ENCODE measurements at places on chromosomes 3 and 15.

- DNase-seq, result no peak
These were observed 60.6 kb downstream of the SLC6A11 start for GRCh38 chr3:10876661-10877060.

DNA sequence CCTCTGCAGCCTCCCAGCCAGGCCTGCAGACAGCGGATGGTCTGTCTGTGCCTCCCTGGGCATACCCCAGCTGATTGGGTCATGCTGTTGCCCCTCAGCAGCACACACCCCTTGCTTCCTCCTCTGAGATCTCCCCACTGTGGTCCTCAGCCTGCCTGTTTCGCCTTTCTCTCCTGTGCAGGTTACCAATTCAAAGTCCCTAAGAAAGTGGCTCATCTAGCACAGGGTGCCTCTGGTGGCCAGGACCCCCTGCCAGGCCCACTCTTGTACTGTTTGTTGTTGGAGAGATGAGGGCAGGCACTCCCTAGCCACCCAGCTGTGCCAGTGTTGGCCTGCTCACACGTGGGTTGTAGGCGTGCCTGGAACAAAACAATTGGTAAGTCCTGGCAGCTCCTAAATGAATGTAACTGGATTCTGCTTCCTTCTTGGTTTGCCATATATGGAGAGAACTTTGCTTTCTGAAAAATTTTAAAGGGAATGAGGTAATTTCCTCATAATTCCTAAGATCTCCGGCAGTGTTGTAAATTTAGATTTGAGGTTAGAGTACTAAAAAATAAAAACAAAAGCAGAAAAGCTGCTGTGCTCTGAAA lies 213.2 kb upstream of the IL12A start:
- peak; percentile 88 for DNase-seq

- DNase-seq, result no peak
These were observed 3.8 kb downstream of the FAM43A start for GRCh38 chr3:194689493-194689944.

GRCh38 chr3:29642393-29643033 lies 361.6 kb downstream of the RBMS3 start:
- DNase-seq, result no peak

DNA sequence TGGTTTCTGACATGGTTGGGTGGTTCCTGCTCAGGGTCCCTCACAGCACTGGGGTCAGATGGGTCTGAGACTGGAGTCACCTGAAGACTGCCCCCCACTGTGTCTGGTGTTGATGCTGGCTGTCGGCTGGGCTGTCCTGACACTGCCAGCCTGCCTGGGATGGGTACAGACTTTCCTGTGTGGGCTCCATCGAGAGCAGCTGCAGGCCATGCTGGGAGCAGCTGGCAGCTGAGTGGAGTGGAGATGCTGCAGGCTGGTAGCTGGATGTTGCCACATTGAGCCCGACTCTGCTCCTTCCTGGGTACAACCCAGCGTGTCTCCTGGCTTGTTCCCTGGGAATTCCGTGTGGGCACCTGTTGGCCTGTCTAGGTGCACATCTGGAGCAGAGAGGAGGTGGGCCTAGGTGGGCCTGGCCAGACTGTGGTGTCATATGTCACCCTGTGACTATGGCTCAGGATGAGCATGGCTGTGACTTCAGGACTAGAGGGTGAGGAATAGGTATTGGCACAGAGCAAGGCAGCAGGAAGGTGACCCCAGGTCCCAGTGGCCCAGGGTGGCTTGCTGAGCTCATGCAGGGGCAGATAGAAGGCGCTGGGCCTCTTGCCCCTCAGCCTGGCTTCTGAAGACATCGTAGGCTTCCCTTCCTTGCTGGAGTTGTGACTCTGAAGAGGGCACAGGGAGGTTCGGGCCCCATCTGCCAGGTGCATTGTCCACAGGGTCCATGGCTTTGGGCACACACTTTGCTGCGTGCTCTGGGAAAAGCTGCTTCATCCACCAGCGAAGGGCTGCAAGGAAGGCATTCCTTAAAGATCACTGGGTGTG lies 40.0 kb upstream of the PRR23E start:
- DNase-seq, result no peak

- DNase-seq, result no peak
These were observed 414.9 kb downstream of the RBMS3 start for GRCh38 chr3:29695643-29696198.

- peak; percentile 11 for DNase-seq
These were observed 45.6 kb upstream of the LDHAL6B start for GRCh38 chr15:59160880-59161593.

GRCh38 chr15:83708328-83708727 lies 54.4 kb downstream of the ADAMTSL3 start:
- no peak for DNase-seq

- no peak for DNase-seq
These were observed 104.9 kb downstream of the CGNL1 start for GRCh38 chr15:57481038-57481705.

GRCh38 chr3:133474251-133474801 lies 74.5 kb downstream of the BFSP2 start:
- peak; percentile 5 for DNase-seq

DNA sequence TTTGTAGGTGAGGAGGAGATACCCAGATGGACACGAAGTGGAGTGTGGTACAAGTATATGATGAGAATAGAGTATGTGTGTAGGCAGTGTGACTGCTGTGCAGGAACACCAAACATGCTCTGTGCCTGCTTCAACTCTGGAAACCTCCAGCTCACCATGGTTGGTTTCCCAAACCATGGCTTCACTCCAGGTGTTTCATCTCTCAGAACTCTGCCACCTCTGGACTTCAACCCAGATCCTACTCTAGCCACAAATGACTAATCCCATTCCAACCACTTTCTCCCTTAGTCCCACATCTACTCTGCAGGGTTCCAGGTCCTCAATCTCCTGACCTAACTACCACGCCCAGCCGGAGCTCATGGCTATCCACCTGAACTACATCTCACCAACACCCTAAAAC lies 102.1 kb downstream of the RYK start:
- DNase-seq, result no peak

- DNase-seq, result no peak
These were observed 49.7 kb upstream of the TPRG1 start for GRCh38 chr3:189122110-189122509.

DNA sequence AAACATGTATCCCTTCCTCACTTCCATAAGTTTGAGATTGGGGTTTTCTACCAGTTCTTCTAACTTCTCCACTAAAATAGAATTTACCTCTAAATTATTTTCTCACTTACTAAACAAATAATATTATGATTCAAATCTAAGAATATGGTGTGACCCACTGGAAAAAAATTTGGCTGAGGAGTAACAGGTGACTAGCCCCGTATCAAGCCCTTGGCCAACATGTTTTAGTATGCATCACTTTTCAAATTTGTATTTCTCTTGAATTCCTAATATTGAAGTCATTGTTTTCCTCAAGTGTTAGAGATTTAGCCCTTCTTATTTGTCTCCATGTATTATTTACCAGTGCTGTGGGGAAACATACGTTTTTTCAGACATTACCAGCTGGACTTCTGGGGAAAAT lies 759.4 kb downstream of the NSUN3 start:
- DNase-seq, result no peak

DNA sequence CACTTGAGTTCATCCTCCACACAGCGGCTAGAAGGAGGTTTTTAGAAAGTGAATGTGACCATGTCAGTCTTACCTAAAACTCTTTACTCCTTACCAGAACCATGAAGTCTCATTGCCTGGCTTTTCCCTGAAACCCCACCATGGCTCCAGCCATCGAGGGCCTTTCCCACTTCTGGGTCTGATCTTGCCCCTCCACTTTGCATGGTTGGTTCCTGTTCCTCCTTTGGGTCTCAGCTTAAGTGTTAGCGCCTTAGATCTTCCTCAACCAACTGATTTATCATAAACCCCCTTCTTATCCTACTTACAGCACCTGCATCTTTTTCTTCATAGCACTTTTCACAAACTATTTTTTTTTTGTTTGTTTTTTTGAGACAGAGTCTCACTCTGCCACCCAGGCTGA lies 45.9 kb upstream of the ULK4 start:
- no peak for DNase-seq

GRCh38 chr15:81388436-81388770 lies 14.4 kb upstream of the TMC3 start:
- no peak for DNase-seq

- no peak for DNase-seq
These were observed 228.8 kb downstream of the NSUN3 start for GRCh38 chr3:94291686-94292085.

DNA sequence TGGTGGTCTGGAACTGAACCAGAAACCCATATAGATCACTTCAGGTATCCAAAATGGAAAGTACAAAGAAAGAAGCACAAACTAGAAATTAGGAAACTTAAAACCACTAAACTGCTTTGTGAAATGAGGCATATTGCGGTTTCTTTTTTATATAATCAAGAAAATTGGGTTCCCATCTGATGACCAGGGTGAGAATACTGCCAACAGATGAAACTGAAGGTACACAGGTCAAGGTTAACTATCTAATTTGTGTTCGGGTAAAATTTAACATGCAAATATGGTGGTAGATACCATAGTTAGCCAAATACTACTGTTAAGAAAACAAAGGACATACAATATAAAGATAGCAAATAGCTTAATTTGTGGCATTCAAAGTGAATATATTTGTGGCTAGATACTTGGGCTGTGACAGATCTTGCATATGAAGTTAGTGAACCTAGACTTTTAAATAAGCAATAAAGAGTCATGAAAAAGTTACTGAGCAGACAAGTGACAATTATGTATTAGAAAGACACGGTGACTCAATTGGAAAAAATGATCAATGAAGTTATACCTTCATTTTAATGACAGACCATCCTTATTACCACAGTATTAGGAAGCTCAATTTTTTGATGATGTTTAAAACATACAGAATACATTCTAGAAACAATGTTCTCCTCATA lies 127.4 kb downstream of the NR2E3 start:
- DNase-seq, result no peak

DNA sequence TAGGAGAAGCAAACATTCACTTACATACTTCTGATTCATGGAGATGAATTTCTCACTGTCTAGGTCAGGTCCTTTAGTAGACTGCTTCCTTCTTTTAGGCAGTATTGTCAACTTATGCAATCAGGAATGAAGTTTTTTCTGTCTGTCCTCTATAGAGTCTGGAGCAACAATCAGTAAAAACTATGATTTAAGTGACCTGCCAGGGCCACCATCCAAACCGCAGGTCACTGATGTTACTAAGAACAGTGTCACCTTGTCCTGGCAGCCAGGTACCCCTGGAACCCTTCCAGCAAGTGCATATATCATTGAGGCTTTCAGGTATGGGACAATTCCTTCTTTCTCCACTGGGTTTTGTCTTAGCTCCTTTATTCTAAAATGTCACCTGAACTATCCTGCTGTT lies 523.1 kb downstream of the ROBO2 start:
- DNase-seq, result no peak

DNA sequence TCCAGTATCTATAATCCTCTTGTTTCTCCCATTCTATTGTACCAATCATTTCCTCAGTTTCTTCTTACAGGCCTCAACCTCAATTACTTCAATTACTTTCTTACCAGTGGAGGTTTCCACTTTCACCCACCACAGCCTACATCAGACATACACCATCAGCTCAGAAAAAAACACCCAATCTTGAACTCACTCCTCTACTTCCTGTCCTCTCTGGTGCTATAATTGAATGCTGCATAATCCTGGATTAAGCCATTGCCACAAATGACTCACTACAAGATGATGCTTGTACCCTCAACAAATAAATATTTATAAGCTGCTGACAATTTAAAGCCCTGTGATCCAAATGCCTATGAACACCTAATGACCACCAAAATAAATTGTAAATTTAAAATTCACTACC lies 18.5 kb downstream of the RYK start:
- no peak for DNase-seq

DNA sequence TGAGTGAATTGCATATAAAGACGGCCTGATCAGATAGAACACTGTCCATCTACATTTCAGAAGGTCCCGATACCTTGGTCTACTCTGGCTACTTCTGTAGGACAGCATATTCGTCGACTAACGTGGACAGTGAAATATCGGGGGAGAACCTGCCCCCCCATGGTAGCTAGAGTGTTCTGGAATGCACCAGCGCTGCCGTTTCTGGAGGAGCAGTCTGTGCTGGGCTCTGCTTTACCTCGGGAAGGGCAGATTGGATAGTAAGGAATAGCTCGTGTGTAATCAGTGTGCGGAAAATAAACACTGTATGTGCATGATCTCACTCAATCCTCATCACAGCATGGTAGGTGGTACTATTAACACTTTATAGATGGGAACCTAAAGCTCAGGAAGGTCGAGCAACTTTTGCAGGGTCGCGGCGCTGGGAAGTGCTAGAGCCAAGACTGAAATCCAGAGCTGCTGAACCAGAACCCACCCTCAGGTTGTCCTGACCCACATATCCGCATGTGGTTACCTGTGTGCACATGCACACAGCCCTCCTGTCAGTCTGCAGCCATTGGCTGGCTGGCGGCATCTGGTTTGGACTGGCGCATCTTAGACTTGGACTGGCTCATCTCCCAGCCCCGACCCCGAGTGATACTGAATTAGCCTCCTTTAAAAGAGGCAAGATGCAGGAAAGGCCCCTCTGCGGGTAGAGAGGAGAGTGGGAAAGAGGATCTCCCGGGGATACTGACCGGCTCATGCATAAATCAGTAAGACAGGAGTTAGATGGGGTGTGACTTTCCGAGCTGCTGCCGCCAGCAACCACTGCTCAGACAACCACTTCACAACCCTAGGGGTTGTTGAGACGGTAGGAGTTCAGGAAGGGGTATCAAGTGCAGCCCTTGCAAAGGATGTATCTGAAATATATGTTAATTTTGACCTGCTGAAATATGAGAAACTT lies 155.0 kb upstream of the BHLHE40 start:
- DNase-seq, result no peak

- DNase-seq, result no peak
These were observed 16.2 kb downstream of the ARHGEF3 start for GRCh38 chr3:56785499-56785898.

GRCh38 chr15:91508633-91509032 lies 344.9 kb upstream of the SLCO3A1 start:
- no peak for DNase-seq

GRCh38 chr15:25056484-25057425 lies 102.0 kb downstream of the SNRPN start:
- DNase-seq, result no peak

DNA sequence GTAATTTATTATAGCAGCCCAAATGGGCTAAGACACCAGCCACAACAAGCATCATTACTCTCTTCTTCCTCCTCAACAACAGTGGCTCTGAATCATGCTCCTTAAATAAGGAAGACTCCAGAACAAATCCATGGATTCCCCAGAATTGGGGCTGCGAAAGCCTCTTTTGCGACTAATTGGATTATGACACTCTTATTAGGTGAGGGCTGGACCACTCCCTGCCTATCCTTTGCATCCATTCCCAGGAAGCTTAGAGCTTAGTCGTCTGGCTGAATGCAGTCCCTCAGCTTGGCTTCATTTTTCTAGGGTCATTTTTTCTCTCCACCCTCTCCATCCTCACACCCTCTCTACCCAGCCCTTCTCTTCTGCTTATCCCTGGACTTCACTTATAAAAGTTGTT lies 227.7 kb downstream of the ZNF621 start:
- no peak for DNase-seq

- no peak for DNase-seq
These were observed 169.7 kb upstream of the AGTR1 start for GRCh38 chr3:148528024-148528423.

GRCh38 chr3:32460031-32460749 lies 42.5 kb downstream of the CMTM6 start:
- no peak for DNase-seq

- no peak for DNase-seq
These were observed 59.2 kb downstream of the UACA start for GRCh38 chr15:70704166-70704565.

Data from hippocampal formation (tissue), 2 donors.